ENCODE measurements at places on chromosomes 5 and 9. TPM values are rescaled to one million over a fixed set of nuclear protein-coding genes. Genes with fewer than 3 reads are reported as not detected.

GRCh38 chr9:105401651-105402050 is 46.2 kb upstream of the FSD1L start:
- no peak for DNase-seq

DNA sequence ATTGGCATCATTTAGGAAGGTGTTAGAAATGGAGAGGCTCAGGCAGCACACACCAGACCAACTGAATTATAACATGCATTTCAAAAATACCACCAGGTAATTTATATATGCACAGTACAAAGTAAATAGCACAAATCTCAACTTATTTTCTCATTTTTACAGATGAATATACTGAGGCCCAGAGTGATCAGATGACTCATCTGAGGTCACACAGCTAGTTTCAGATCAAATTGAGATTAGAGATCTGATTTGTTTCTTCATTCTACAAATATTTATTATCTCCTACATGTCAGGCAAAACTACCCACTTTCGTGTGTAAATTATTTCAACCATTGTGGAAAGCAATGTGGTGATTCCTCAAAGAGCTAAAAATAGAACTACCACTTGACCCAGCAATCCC is 507.1 kb downstream of the TLE4 start:
- no peak for DNase-seq

- no peak for DNase-seq
Observed at GRCh38 chr9:131833906-131834305, 94.0 kb upstream of the RAPGEF1 start.

DNA sequence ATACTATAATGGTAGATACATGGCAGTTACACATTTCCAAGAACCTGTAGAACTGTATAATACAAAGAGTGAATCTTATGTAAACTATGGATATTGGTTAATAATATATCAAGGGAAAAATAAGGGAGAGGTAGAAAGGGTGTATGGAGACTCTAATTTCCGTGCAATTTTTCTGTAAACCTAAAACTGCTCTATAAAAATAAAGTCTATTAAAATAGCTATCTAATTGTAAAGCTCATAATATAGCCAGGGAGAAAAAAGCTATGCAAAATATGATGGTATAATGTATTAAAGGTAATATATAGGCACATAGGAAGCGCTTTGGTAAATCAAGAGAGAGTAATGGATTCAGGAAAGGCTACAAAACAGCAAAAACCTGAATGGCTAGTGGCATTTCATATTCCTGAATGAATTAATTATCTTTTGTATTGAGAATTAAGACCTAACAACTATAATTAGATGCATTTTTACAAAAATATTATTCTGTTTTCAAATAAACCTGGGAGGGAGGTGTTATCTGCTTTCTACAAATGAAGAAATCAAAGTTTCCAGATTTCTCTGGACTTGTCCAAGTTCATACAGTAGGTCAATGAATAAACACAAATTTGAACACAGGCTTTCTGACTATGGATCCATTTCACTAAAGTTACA is 22.8 kb downstream of the ANXA1 start:
- DNase-seq = no peak

DNA sequence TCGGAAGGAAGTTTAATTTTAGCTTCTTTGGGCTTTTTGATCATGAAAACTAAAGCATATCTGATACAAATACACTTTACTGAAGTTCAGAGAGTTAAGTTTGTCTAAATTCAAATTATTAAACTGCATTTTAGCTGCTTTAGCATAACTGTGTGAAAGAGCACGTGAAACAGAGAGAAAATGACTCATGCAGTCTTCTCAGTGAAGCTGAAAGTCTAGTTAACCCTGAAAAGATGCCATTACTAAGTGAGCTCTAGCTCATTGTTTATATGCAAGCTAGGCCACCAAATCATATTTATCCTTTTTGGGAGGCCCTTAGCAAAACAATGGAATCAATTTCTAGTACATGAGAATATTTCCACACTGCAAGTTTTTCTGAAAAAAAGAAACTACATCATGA is 27.6 kb downstream of the TPD52L3 start:
- DNase-seq = no peak

DNA sequence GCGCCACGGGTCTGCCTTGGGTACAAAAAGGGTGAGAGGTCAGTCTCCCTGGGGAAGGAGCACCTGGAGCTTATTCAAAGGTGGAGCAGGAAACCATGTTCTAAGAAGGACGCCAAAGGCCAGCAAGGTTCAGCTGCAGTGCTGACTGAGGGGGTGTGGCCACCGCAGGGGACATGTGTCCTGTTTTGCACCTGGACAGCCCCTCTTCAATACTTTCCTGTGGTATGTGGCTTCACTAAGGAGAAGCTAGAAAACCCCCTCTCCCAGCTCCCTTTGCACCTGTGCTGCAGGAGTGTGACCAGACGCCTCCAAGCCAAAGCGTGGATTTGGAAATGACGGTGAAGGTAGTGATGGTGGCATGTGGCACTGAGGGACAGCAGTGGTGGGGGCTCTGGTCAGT is 23.6 kb downstream of the TRIM14 start:
- DNase-seq = no peak

DNA sequence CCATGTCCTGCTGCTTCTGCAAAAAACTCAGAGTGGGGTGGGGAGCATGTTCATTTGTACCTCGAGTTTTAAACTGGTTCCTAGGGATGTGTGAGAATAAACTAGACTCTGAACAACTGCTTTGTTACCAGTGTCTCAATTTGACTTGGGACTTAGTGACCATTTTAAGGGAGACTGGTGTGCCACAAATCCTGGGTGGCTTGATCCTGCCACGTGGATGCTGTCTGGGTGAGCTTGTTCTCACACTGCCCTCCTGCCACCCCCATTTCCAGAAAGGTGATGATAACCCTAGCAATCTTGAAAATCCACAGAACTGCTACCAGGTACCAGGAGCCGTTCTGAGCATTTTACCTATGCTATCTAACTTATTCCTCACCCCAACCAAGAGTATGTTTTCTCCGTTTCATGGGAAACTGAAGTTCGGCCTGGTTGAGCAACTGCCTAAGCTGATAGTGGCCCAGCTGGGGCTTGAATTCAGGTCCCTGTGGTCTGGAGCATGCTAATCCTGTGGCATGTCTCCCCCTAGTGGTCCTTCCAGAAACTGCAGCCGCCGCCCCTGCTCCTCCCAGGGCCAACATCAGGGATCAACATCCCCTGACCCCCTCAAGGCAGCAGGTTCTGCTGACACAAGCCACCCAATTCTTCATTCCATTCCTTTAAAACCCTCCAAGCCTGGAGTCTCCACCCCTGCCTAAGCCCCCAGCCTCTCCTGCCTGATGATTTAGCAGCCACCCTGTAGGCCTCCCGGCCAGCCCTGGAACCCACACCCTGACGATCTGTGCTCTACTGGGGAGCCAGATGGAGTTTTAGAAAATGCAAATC is 2.8 kb downstream of the IL3 start:
- peak; percentile 34 for DNase-seq

- no peak for DNase-seq
Observed at GRCh38 chr9:114424126-114424525, 36.3 kb upstream of the AKNA start.

GRCh38 chr5:111379391-111379816 is 132.9 kb downstream of the STARD4 start:
- DNase-seq = no peak

DNM1 gene
- 71.7 TPM for total RNA-seq

DENND1A gene
- total RNA-seq = 37.3 TPM

PCDHGA9 gene
- total RNA-seq = 11.9 TPM

SLC24A2 gene
- 10.8 TPM for total RNA-seq

ST8SIA4 gene
- total RNA-seq = 47.6 TPM

RPS23 gene
- 3,378 TPM for total RNA-seq

NOXA1 gene
- total RNA-seq = 2.0 TPM

PTGES gene
- total RNA-seq = 3.3 TPM

Data from occipital lobe (tissue), 3 donors.